Ecto neural progenitor cell (in vitro differentiated cells): ENCODE measurements at places on chromosomes 3 and 15.
A peak's percentile ranks its signal among the peaks of the same experiment; 100 is the strongest.

DNA sequence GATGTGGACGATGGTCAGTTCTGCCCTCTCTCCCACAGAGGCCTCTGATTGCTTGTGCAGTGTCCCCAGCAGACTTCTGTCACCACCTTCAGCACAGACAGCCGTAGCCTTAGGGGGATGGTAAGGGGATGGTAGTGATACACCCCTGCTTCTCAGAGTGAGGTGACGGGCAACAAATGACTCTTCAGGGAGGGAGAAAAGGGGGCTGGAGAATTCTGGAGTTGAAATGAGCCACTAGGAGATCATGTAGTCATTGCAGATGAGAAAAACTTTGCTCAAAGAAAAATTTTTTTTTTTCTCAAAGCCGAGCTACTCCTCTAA, 29.6 kb upstream of the TIMP4 start:
- DNase-seq = no peak

GRCh38 chr3:81433675-81434074, 327.8 kb downstream of the GBE1 start:
- DNase-seq = no peak

GRCh38 chr3:2838546-2839157, 271.5 kb downstream of the IL5RA start:
- no peak for DNase-seq

DNA sequence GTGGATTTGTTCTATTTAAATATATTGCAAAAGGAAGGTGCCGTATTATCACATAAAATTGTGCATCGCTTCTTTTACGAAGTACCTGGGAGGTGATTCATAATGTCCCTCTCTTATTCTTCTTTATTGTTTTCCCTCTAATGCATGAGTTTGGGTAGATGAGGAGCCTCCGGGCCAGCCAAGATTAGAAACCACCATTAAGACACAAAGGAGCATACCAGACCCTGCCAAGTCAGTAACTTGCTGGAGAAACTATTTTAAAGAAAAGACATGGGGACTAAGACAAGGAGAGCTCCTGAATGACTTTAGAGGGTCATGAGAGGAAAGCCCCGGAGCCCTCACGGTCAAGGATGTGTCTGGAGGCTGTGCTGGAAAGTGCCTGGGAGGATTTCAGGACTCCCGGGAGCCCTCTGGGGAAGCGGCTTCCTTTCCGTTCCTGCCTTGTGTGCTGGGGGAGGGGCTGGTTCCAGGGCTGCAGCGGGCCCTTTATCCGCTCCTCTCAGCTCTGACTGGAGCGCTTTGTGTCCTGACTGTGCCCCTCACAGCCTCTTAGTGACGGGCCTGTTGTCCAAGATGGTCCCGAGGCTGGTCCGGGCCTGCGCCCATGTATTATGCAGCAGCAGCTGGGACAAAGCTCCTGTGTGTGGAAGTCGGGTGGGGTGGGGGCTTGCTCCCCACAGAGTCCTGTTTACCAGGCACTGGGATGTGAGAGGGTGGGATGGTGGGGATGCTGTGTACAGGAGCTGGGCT, 35.7 kb downstream of the CORO2B start:
- DNase-seq = peak; percentile 79

- DNase-seq = no peak
These were observed 126.5 kb upstream of the ROPN1 start for GRCh38 chr3:124118397-124118796.

DNA sequence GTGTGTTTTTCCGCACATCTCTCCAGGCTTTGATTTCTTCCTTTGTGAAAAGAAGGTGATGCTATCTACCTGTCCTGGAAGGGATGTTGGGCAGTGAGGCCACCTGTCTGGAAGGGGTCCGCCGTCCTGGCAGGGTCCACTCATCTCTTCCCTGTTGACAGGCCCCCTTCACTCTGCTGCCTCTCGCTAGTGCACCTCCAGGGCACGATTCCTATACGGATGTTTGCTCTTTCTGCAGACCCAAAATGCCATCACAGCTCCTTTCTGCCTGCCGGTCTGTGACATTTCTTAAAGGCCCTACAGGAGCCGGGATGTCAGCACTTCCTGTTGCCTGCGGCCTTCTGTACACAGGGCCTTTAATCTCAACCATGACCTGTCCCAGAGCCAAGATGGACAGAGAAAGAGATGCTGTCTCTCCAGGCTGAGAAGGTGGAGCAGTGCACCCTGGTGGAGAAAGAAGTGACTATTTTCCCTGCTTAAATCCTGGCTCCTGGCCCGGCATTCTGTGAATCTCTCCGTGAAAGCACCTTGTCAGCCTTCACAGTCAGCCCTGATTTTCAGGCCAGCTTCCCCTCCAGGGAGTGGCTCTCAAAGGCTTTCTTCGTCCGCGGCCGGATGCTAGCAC, 7.4 kb downstream of the FAM3D start:
- peak; percentile 55 for DNase-seq

DNA sequence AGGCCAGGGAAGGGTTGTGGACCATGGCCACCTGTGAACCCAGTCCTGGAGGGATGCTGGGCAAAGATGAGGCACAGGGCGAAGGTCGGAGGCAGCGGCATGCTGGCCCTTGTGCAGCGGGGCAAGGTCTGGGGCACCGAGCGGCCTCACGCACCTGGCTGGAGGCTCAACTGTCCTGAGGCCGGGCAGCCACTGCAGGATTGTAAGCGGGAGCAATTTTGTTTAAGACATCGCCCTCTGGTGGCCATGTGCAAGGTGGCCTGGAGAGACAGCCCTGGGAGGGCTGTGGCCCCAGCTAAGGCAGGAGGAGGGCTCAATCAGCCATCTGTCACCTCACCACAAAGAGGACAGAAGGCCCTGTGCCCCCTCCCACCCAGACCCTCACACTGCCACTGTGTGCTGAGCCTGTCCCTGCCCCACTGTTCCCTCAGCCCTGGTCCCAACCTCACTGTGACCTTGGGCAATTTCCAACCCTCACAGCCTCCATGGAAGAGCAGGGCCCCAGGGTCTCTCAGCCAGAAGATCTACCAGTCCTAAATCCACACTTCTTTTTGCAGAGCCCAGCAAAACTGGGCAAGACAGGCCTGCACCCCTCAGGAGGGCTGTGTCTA, 46.2 kb downstream of the TPRA1 start:
- peak; percentile 86 for DNase-seq

DNA sequence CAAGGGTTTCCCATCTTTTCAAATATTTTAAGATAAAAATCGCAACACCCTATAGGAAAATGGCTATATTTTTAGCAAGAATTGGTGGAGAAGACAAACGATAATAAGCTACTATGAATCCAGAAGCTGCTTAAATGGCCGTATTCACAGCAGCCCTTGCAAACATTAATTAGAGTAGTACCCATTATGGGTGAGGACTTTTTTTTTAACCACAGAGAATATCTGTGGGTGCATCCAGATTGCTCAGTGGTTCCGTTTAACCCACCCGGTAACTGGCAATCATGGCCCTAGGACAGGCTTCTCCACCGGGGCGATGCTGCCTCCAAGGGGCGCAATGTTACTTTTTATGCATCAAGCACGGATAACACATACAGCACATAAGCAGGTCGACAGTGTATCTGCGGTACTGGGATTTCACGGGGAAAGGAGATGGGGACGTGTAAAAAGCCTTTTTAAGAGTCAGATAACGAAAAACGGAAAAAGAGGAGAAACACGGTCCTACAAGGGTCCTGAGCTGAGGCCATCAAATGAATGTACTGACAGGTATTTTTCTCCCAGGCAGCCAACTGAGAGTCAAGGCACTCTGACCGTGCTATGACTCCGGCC, 968 bp upstream of the TMEM266 start:
- DNase-seq = peak; percentile 54

- DNase-seq = no peak
These were observed 80.2 kb downstream of the FMN1 start for GRCh38 chr15:33114374-33114717.

DNA sequence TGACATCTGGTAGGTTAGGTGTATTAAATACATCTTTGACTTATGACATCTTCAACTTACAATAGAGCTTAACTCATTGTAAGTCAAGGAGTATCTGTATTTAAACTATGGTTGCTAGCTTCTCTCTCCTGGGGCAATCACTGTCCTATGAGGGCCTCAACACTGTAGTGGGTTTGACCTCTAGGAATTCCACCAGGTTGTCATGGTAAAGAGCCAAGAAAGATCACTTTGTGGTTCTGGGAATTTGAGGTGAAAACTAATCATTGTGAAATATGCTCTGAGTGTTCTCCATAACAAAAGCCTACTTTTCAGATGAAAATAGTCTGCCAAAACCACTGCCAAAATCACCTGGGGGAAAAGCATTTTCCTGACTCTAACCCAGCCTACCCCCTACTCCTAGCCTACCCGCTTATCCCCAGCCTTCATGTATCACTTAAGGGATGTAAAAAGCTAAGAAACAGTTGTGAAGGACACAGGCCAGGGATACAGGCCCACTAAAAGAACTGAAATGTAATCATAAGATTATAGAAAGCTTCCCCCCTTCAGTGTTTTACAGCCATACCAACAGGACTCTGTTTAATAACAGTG, 723.8 kb downstream of the MECOM start:
- no peak for DNase-seq

GRCh38 chr3:110301781-110302180, 769.8 kb upstream of the NECTIN3 start:
- DNase-seq = no peak

DNA sequence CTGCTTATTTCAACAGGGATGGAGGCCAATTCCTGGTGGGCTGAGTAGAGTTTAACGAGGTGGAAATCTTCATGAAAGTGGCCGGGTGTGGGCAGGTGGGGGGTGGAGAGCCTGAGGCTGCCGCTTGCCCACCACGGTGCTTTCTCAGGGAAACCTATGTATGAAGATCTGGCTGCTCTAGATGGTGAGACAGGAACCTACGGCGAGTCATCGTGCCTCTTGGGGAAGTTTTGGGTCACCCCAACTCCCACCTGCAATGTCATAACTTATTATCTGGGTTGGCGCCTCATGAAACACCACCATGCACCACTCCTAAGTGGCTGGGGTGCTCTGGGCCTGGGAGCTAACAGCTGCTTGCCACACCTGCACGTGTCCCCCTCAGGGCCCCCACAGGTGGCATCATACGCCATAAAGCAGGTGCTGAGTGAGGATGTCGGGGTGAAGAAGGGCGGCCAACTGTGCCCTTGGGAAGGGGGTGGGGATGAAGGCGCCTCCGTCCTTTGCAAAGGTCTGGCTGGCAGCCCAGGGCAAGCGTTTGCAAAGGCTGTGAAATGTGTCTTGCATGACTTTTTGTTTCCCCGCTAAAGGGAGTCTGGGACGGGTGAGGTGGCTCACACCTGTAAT, 27.9 kb upstream of the SNRPA1 start:
- no peak for DNase-seq

DNA sequence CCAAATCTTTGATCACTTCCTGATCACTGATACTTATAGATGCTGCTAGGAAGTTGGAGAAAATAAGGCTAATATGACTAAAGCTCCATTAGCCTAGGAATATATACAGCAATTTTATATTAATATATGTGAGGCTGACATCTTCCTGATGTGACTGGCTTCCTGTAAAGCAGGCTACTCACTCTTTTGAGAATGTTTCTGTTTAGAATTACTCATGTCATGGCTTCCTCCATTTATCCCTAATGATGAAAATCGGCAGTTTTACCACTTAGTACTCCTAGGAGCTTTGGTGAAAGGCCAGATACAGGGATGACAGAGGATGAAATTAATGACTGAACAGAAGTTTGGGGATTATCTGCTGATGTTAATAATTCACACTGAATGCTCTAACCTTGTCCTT, 3.9 kb upstream of the MAP1A start:
- DNase-seq = no peak

GRCh38 chr15:57458356-57458781, 82.1 kb downstream of the CGNL1 start:
- DNase-seq = no peak

GRCh38 chr3:190058521-190059241, 62.0 kb downstream of the P3H2 start:
- no peak for DNase-seq

DNA sequence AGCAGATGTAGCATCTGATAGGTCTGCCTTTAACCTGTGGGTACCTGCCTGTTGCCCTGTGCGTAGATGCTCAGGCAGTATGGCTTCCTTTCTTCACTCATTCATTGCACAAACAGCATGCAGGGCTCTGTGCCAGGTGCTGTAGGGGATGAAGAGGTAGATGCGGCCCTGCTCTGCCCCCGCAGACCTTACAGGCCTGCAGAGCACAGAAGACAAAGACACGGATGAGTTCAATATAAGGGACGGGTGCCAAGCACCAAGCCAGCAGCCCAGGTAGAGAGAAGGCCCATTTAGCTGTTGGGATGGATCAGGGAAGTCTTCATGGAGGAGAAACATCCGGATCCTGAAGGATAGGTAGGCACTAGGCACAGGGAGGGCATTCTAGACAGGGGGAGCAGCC, 69.4 kb downstream of the AAGAB start:
- peak; percentile 10 for DNase-seq

GRCh38 chr3:123067689-123068600, 1.1 kb downstream of the PDIA5 start:
- no peak for DNase-seq

- DNase-seq = no peak
These were observed 4.1 kb upstream of the RARB start for GRCh38 chr3:25423780-25424588.

GRCh38 chr15:68725736-68726135, 95.0 kb downstream of the ANP32A start:
- no peak for DNase-seq

- DNase-seq = no peak
These were observed 26.8 kb upstream of the TKT start for GRCh38 chr3:53282581-53282980.

- no peak for DNase-seq
These were observed 101.8 kb upstream of the BCHE start for GRCh38 chr3:165938986-165939540.

- no peak for DNase-seq
These were observed 26.9 kb upstream of the HCN4 start for GRCh38 chr15:73395671-73396070.

GRCh38 chr15:87973501-87974215, 282.9 kb downstream of the NTRK3 start:
- peak; percentile 58 for DNase-seq

DNA sequence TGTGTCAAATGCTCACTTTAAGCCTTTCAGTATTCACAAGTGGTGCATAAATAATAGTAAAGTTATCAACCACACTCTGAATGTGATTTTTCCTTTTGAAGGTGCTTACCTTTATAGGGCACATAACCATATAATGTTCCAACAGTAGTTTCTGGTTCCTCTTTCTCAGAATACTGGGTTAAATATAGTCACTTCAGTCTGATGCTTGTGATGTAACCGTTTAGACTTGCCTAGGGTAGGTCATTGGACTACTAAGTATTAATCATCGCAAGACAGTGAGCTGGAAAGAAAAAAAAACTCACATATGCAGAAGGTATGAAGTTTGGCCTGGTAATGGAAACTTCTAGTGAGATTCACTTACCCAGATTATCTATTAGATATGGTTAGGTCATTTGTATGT, 1.9 kb downstream of the KBTBD8 start:
- DNase-seq = no peak

GRCh38 chr3:166478356-166478755, 641.1 kb upstream of the BCHE start:
- no peak for DNase-seq

DNA sequence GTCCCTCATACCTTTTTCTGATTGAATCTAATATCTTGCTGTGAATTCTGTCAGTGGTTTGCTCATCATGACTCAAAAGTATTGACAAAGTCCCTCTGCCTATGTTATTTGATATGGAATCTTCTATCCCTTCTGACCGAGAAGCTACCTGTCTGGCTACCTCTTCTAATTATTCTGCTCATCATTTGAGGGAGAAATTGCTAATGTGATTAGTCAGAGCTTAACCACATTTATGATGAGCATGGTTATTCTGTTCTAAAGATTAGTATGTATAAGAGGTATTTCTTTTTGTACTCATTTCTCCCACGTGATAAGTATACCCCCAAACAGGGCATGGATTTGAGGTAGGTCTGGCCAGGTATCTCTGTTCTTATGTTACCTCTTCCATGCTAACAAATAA, 428.4 kb upstream of the KCNMB2 start:
- no peak for DNase-seq
